HEK293T (cell line): ENCODE measurements at places on chromosomes 5 and 9.
A peak's percentile ranks its signal among the peaks of the same experiment; 100 is the strongest.

- no peak for DNase-seq
These were observed 95.0 kb downstream of the C5orf15 start for GRCh38 chr5:133873449-133873848.

GRCh38 chr5:108148715-108149139 lies 233.2 kb downstream of the FBXL17 start:
- peak; percentile 25 for DNase-seq

DNA sequence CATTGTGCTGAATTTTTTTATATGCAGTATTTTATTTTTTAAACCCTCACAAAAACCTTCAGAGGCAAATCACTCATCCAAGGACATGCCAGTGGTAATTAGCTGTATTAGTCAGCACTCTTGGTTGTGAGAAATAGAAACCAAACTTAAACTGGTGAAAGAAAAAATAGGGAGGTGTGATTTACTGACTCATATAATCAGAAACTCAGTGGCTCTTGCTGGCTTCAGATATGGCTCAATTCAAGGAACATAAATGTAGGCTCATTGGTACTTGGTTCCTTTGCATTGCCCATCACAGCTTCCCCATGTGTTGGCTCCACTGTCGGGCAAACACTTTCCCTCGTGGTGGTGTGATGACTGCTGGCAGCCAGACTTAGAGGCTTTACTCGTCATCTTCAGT lies 497.2 kb downstream of the MAT2B start:
- DNase-seq: no peak

DNA sequence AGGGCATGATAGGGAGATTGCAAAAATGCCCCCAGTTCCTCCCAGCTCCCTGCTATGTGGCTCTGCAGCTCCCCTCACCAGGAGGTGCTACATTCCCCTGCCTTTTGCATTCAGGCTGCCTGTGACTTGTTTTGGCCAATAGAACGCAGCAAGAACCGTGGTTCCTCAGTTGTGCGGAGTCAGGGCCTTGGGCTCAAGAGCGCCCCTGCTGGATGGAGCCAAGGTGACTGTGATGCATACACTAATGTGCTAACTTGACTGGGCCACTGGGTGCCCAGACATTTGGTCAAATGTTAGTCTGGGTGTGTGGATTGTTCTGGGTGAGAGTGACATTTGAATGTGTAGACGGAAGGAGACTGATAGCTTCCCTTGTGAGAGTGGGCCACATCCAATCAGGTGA lies 123.3 kb upstream of the MVB12B start:
- DNase-seq: no peak

GRCh38 chr9:19470567-19470966 lies 61.8 kb downstream of the ACER2 start:
- DNase-seq: no peak

DNA sequence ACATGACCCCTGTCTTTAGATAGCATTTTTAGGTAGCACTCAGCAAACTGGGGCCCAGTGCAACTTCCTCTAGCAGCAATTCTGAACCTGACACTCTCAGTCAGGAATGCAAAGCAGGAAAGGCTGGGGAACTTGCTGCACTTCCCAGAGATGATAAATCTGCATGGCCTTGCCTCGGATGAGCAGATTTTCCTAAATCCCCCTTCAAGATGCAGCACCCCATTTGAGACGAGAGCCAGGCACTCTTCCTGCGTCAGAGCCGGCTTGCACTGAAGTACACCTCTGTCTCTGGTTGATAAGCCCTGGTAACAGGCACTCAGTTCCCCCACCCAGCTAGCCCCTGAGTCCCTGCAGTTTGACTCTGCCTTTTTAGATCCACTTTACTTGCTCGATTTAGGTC lies 296.7 kb upstream of the PANK3 start:
- DNase-seq: no peak

- no peak for DNase-seq
These were observed 117.1 kb upstream of the IRX4 start for GRCh38 chr5:1999794-2000193.

DNA sequence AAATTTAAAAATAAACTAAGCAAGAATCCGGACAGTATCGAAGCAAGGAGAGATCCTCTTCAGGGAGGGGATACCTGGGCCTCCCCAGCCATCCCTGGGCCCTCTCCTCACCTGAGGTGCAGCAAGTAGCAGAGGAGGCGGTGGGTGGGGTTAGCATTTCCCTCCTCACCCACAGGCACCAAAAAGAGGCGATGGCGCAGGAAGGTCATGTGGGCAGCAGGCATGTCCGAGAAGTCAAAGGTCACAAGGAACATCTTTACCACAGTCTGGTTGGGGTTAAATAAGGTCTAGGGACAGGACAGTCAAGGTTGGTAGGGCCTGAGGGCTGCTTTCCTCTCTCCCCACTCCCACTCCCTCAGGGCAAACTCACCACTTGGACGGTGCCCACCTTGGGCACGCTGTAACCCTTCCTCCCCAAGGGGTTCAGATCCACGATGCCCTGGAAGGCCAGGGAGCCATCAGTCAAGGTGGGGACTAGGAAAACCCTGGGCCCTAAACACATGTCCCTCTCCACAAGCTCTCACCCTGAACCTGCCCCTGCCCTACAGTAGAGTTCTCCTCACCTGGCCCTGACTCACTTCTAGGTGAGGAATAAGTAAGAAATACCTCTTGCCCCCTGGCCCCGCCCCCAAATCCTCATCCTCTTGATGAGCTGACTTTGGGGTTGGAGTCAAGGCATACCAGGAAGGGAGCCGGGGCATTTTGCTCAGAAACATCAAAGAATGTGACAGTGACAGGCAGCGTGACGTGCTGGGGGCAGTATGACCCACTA lies 2.8 kb upstream of the STOML2 start:
- DNase-seq: no peak

DNA sequence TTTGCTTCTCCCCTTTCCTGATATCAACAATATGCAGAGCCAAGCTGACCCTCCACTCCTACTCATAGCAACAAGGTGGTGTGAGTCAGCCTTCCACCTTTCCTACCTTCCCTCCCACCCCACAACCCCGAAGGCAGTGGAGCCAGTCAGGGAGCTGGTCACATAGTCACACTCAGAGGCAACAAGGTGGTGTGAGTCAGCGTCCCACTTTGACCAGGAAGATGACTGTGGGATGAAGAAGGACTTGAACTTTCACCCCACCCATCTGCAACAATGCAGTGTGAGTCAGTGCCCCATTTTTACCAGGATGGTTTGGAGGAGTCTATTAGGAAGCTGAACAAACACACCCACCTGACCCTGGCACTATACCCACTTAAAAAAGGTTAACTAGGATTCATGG lies 30.1 kb upstream of the ZNF782 start:
- no peak for DNase-seq

DNA sequence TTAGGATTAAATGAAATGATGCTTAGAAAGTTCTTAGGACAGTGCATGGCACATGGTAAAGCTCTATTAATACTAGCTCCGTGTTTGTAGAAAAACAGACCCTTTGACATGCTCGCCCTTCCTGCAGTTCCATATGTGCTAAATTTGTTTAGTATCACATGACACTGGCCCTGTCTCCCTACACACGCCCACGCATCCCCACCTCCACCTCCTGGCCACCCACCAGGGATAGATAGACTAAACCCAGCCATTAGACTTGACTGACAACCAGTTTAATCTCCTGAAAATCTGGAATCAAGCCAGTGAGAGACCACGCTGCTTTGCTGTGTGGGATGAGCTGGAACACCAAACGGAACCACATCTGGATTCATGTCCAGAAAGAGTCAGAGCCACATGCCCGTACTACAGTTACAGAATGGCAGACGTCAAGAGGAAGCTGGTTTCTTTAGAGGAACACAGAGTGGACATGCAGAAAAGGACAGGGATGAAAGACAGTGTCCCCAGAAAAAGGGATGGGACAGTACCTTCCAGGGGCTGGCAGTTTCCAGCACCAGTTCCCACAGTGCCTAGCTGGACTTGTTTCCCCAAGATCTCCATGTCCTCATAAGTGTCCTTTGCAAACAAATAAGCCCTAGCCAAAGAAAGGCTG lies 186.1 kb downstream of the PDZD2 start:
- no peak for DNase-seq

GRCh38 chr5:85515588-85515987 lies 1102.2 kb upstream of the COX7C start:
- DNase-seq: no peak

DNA sequence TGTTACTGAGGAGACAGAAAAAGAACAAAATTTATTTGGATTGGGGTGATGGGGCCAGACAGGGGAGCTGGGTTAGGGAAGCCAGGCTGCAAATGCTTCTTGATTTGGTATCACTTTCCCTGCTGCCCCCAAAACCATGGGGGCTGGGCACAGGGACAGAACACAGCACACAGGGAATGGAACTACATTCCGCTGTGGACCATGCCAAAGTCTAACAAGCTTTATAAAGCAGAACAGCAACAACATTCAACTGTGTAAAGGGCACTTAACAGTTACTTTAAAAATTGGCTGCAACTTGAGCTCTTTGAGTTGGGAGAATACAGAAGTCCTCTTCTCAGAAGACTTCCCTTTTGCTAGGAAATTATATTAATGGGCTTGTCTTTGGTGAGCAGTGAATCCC lies 23.8 kb downstream of the C5orf58 start:
- DNase-seq: no peak
